ENCODE measurements at places on chromosomes 1 and 21.
A peak's percentile ranks its signal among the peaks of the same experiment; 100 is the strongest.

GRCh38 chr1:28066393-28067154, 21.8 kb downstream of the EYA3 start:
- DNase-seq: no peak

DNA sequence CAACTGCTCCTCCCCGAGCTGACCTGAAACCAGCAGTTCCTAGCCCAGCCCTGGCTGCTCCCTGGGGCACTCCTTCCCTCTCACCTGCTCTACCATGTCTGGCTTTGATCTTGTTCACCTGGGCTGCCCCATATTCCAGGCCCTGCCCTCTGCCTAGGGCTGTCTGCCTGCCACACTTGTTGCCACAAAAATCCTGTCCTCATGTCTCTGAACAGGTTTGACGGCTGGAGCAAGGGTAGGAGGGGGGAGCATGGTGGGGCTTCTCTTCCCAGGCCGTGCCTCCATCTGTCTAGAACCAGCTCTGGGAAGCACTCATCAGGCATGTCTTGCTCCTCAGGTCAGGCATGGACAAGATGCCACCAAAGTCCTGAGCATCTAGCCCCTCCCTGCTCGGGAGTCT, 44.3 kb upstream of the WNT2B start:
- DNase-seq: no peak

DNA sequence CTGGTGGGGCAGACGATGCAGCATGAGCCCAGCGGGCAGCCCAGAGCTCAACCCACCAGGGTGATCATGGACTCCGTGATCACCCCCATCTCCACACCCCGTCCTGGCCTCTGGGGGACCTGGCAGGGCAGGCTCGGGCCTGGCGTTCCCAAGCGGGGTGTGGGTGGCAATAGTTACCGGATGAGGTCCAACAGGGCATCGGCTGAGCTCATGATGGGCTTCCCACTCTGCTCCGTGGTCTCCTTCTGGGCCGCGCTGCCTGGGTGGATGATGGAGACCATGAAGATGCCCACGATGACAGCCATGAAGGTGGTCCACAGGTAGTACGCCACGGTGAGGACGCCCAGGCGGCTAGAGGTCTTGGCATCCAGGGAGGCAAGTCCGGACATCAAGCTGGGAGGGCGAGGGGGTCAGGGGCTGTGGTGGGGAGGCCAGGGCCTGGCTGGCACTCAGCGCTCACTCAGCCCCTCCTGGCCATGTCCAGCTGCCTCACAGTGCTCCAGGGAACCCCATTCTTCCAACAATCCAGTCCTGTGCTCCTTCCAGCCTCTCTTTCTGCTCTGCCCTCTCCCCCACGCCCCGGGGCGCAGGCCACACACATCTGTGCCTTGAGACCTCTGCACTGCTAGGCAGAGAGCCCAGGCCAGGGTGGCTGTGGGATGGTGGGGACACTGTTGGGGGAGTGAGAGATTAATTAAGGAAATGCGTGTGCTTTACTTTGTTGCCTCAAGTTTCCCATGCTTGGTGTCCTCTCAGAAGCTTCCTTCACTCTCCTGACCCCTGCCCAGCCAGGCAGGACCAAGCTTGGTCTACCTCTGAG, 27.6 kb downstream of the SLC1A7 start:
- DNase-seq: no peak

DNA sequence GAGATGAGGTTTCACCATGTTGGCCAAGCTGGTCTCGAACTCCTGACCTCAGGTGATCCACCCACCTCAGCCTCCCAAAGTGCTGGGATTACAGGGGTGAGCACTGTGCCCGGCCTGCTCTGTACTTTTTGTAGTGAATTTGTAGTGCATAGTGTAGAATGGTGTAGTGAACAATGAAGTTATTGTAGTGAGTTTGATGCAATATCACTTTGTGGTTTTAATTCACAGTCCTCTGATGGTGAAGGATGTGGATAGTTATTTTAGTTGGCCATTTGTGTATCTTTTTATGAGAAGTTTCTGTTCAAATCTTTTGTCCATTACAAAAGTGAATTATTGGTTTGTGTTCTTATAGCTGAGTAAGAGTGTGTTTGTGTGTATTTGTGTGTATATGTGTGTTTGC, 57.6 kb downstream of the PDE4B start:
- DNase-seq: no peak

DNA sequence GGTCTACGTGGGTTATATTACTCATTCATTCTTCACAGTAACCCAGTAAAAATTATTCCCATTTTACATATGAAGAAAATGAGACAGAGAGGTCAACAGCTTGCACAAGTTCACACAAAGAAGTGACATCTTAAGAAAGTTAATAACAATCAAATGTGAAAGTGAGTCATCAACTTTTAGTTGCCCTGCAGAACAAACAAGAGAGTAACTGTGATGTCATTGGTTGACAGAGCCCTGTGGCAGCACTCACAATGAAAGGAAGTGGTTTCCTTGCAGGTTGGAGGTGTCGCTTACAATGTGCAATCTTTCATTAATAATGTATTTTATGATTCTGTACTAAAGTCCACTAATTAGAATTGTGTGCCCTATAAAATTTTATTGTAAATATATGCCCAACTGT, 369.6 kb downstream of the RYR2 start:
- DNase-seq: no peak

- peak; percentile 36 for DNase-seq
Observed at GRCh38 chr1:218463194-218464156, 118.3 kb downstream of the TGFB2 start.

- DNase-seq: no peak
Observed at GRCh38 chr1:29330856-29331255, 94.5 kb downstream of the PTPRU start.

DNA sequence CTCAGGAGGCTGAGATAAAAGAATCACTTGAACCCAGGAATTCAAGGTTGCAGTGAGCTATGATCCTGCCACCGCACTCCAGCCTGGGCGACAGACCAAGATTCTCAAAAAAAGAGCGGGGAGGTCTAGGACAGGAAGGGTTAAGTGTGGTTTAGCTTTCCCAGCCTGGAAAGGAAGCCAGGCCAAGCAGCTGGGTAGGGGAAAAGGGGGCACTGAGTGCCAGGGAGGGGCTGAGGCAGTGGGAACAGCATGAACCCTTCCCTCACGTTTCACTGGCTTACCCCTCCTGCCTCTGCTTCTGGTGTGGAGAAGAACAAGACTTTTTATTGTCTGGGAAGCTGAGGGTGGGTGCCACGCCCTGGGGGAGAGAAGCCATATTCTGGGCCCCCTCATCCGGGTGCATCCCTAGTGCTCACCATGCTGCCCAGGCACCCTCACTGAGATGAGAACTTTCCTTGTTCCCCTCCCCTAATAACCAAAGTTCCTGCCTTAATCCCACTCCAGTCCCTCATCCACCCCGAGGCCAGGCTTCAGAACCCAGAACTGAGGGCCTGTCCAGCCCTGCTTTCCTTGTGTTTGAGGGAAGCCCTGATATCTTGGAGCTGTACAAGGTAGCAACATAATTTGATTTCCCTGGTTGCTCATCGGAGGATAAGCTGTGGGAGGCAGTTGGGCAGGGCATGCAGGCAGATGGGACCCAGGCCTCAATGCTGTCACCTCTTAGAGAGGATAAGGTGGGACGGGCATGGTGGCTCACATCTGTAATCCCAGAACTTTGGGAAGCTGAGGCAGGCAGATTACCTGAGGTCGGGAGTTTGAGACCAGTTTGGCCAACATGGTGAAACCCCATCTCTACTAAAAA, 2.0 kb upstream of the LMNA start:
- no peak for DNase-seq

- DNase-seq: no peak
Observed at GRCh38 chr1:22257290-22258275, 114.7 kb upstream of the WNT4 start.

- no peak for DNase-seq
Observed at GRCh38 chr1:11784993-11785769, 20.6 kb downstream of the MTHFR start.

GRCh38 chr1:155931332-155932038, 2.7 kb downstream of the KHDC4 start:
- DNase-seq: no peak

DNA sequence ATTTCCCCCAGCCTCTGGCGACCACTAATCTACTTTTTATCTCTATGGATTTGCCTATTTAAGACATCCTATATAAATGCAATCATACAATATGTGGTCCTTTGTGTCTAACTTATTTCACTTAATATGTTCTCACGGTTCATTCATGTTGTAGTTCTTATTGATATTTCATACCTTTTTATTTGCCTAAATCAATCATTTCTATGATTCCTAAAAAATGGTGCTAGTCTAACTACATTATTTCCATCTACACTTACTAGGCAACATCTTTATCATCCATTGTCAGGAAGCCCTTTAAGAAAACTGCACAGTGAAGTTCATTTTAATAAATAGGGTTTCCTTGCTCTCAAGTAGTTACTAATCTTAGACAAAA, 380 bp upstream of the FBXO28 start:
- DNase-seq: no peak

- peak; percentile 58 for DNase-seq
Observed at GRCh38 chr1:48853006-48853405, 76.3 kb upstream of the BEND5 start.

GRCh38 chr1:206108635-206109034, 8.6 kb downstream of the AVPR1B start:
- DNase-seq: no peak

DNA sequence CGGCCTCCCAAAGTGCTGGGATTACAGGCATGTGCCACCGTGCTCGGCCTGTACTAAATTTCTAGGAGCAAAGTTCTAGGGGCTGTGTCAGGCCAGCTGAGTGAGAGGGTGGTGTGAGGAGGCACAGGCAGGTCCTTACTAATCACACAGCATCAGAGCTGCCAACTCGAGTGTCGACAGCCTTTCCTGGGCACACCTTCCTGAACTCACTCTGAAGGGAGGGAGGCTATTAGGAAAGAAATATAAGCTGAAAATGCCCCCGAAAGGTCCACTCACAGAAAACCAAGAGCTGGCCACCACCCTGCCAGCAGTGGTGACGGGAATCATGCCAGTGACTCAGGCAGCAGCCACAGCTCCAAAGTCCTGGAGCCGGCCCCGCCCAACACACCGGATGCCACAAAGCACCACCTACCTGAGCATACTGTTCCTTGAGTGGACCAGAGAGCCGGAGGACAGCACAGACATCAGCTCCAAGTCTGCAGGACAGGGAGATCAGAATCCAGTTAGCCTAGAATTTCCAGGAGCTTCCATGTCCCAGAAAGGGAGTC, 4.5 kb downstream of the PMVK start:
- no peak for DNase-seq

- DNase-seq: no peak
Observed at GRCh38 chr1:109714661-109715372, 2.8 kb downstream of the GSTM5 start.

- no peak for DNase-seq
Observed at GRCh38 chr1:65387821-65388220, 32.6 kb upstream of the LEPR start.

DNA sequence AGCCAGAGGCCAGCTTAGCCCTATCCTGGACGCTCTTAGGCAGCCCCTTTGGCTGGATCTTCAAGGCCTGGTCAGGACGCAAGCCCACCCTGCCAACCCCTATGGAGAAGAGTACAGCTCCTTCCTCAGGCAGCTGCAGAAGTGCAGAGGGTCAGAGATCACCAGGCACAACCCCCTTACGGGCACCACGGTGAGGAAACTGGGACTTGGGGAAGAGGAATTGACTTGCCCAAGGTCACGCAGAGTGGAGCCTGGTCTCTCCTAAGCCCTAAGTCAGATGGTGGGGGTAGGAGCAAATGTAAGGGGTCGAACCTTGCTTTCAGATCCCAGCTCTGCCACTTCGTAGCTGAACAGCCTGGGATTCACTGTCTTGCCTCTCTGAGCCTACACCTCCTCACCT, 3.7 kb downstream of the E2F2 start:
- no peak for DNase-seq

DNA sequence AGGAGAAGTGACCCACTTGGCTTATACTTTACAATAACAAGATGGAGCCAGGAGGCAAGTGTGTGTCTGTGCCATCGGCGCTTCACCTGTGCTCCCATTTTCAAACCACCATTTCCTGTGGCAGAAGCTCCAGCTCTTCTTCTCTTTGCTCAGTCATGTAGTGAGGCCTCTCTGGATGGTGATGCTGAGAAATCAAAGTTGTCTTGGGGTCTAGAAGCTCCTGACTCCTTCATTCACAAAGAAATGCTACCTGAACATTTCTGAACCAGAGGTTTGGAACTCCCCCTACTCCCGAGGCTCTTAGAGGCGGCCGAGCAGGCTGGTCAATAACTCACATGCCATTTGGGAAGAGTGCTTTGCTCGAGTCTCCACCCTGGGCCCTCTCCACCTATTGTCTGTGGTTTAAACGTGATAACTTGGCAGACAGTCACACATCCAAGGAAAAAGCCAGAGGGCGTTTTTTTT, 18.0 kb downstream of the SLAMF1 start:
- no peak for DNase-seq
